ENCODE measurements at places on chromosomes 5 and 9.

- DNase-seq: no peak
These were observed 61.4 kb upstream of the RANBP6 start for GRCh38 chr9:6076851-6077250.

DNA sequence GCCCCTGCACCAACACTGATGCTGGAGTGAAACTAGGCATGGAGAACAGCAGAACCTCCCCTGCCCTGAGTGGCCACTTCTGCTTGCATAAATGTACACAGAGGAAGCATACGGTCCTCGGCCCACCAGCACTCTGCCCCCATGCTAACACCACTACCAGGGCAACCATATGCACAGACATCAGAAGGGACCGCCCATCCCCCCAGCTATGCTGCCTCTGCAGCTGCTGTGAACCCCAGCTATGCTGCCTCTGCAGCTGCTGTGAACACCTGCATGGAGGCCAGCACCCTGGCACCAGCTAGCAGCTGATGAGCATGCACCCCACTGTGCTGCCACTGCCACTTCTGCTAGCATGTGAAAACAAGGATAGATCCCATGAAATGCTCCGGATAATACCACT is 250.3 kb downstream of the TUSC1 start:
- DNase-seq: no peak

DNA sequence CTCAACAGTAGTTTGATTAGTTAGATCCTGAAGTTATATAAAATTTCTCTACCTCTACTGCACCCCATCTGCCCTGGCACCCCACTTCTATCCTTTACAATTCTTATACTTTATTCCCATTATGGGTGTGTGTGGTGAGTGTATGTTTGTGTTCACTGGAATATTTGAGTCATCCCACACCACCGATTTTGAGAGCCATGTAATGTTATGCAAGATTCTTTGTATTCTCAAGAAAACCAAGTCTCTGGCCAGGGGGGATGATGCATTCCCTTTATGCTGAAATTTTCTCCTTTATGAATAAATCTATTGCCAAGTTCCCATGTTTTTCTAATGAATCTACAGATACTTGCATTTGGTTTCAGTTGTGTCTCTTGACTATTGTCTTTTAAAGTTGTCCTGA is 266.8 kb downstream of the ARHGEF28 start:
- DNase-seq: no peak

DNA sequence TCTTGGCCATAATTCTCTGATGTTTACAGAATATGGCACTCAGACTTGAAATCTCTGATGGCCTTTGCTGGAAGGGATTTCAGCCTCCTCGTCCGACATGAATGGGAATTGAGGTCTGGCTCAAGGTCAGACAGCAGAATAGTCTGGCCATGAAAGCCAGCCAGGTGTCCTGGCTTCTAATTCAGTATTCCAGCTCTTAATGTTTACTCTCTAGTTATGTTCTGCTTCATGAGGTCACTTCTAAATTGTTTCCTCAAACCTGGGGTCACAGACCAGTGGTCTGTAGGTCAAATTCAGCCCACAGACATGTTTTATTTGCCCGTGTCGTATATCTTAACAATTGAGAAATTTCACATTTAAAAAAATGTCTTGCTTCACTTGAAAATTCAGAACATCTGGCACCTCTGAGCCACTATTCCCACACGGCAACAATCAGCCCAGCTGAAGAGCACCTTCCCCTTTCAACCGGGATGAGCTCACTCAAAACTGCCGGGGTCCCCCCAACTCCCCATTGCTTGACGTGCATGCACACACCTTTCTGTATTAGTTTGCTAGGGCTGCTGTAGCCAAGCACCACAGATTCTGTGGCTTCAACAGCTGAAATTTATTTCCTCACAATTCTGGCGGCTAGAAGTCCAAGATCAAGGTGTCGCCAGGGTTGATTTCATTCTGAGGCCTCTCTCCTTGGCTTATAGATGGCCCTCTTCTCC is 243.5 kb downstream of the ENC1 start:
- no peak for DNase-seq

DNA sequence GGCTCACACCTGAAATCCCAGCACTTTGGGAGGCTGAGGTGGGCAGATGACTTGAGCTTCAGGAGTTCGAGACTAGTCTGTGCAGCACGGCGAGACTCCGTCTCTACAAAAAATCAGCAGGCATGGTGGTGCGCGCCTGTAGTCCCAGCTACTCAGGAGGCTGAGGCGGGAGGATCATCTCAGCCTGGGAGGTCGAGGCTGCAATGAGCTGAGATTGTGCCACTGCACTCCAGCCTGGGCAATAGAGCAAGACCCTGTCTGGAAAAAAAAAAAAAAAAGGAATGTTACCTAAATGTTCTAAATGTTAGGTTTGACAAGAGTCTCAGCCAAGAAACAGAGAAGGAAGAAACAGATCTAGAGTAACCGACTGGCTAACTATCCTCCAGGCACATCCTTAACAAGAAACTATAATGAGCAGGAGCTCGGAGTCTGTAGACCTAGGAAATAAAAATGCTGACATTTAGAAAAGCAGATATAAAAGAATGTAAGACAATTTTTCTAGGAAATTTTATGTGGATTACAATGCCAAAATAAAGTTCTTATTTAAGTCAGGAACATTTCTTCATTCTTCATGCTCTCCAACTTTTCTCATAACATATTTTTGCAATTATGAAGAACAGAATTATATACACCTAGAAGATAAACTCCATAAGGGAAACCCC is 166.6 kb upstream of the TBCA start:
- DNase-seq: no peak

GRCh38 chr9:16602494-16602893 is 268.0 kb downstream of the BNC2 start:
- no peak for DNase-seq

GRCh38 chr5:68456756-68457217 is 241.2 kb downstream of the PIK3R1 start:
- DNase-seq: no peak

- no peak for DNase-seq
These were observed 657.7 kb upstream of the RORB start for GRCh38 chr9:73839471-73839870.

- DNase-seq: no peak
These were observed 11.1 kb downstream of the IL33 start for GRCh38 chr9:6226696-6227095.

DNA sequence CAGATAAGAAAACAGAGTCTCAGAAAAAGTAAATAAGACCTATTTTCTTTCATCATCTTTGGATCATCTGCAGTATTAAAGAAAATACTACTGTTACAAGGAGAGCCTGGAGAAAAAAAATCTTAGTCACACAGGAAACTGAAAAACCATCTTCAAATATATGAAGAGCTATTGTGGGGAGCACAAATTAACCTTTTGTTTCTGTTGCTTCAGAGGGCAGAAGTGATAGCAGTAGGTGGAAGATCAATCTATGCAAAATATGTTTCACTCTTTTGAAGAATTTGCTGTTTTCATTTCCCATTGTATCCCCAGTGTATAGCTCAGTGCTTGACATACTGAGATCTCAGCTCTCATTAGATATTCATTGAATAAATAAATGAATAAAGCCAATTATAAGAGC is 13.1 kb upstream of the CEMIP2 start:
- DNase-seq: no peak

All from activated CD4-positive, CD25-positive, alpha-beta regulatory T cell (primary cell).